Activated CD8-positive, alpha-beta memory T cell treated with anti-CD3 and anti-CD28 coated beads for 1 hour (primary cell): ENCODE measurements at places on chromosomes 2 and 18.

GRCh38 chr18:26383454-26384270 lies 157.4 kb downstream of the TAF4B start:
- no peak for DNase-seq

GRCh38 chr18:10076502-10077030 lies 162.8 kb downstream of the VAPA start:
- no peak for DNase-seq

- no peak for DNase-seq
Measured at GRCh38 chr18:12821408-12821807, 62.6 kb downstream of the PTPN2 start.

DNA sequence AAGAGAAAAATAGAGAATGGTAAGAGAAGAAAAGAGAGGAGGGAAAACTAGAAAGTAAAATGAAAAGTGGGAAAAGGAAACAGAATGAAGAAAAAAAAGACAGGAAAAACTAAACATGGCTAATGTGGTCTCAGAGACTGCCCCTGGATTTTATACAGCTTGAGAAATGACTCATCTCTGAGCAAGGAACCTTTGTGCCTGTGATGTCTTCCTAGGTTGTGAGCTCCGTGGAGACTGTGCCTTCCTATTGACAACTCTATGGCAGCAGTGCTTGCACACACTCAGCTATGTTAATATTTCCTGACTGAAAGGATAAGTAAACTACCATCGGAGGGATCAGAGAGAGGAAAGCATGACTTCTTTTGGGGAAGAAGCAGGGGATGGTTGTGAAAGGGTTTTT lies 203.8 kb downstream of the RDH14 start:
- DNase-seq = no peak

GRCh38 chr2:219443016-219443696 lies 8.5 kb downstream of the SPEG start:
- no peak for DNase-seq

DNA sequence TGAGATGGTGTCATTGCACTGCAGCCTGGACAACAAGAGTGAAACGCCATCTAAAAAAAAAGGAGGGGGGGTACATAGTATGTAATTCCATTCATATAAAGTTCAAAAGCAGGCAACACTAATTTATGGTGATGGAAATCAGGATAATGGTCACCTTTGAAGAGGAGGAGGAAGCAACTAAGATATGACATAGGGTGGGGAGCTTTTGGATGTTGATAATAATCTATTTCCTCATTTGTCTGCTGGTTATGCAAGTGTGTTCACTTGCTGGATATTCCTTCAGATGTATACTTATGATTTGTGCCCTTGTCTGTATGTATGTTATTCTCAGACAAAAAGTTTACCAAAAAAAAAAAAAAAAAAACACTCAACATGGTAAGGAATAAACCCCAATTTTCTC lies 28.6 kb upstream of the ATIC start:
- no peak for DNase-seq
